ENCODE measurements at places on chromosomes 5 and 9.
A peak's percentile ranks its signal among the peaks of the same experiment; 100 is the strongest.

GRCh38 chr5:98333921-98334320 is 439.5 kb upstream of the RGMB start:
- DNase-seq: no peak

GRCh38 chr5:108642170-108642906 is 105.4 kb upstream of the FER start:
- DNase-seq: peak; percentile 17

DNA sequence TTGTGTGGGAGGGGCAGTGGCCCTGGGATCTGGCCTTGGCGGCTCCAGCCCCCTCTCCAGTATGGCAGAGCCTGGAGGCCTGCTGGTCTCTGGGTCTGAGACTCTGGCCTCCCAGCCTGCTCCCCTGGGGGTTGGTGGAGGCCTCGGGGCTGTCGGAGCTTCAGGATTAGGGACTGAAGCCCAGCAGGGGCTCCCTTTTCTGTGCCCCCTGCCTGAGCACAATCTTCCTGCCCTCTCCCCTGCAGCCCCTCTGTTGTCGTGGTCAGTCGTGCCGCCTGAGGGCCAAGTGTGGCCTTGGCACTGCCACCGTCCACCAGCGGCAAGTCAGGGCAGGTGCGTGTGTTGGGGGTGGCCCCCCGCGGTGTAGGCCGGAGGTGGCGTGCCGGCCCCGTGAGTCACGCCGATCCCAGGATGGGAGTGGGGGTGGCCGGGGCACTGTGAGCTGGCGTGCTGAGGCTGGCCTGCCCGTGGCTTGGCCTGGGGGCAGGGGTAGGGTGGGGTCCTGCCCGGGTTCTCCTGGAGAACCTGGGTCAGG is 53.6 kb downstream of the RXRA start:
- no peak for DNase-seq

DNA sequence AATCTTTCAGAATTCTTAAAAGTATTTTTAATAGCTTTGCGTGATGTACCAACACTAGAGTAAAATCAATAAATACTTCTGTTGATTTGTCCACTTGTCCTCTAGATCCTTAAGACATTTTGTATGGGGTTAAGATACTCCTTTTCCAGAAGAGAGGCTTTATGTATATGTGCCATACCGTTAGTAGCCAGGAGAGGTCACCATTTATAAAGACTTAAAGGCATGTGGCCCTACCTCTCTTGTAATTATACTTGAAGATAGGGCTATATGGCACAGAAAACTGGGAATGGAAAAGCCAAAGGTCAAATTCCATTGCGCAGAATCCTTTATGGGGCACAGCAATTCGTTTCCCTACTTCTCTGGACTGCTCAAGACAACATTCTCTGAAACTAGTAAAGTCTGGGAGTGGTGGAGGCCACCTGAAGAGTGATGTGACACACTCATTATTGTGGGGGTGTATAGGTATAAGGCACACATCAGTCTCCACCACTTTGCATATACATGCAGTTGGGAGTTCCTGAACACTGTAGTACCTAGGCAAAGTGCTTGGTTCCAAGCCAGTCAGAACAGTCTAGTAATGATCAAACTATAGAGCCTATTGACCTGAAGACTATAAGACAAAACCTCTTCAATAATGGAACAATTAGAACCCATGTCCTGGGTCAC is 140.1 kb upstream of the FBXL17 start:
- DNase-seq: no peak

- no peak for DNase-seq
Observed at GRCh38 chr9:112913326-112913725, 22.6 kb upstream of the SLC46A2 start.

DNA sequence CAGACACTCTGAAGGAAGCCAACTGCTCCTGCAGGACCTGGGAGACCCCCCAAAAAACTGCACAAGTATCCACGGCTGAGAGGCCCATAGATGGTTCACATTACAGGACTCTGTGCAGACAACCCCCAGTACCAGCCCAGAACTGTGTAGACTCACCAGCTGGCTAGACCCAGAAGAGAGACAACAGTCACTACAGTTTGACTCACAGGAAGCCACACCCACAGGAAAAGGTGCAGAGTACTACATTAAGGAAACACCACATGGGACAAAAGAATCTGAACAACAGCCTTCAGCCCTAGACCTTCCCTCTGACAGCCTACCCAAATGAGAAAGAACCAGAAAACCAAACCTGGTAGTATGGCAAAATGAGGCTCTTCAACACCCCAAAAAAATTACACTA is 281.2 kb upstream of the RGMB start:
- no peak for DNase-seq

- no peak for DNase-seq
Observed at GRCh38 chr9:113519426-113520108, 56.0 kb downstream of the RGS3 start.

GRCh38 chr9:136735812-136736480 is 6.8 kb downstream of the LCN10 start:
- no peak for DNase-seq

- DNase-seq: no peak
Observed at GRCh38 chr5:165805756-165806155, 2300.3 kb downstream of the MAT2B start.

DNA sequence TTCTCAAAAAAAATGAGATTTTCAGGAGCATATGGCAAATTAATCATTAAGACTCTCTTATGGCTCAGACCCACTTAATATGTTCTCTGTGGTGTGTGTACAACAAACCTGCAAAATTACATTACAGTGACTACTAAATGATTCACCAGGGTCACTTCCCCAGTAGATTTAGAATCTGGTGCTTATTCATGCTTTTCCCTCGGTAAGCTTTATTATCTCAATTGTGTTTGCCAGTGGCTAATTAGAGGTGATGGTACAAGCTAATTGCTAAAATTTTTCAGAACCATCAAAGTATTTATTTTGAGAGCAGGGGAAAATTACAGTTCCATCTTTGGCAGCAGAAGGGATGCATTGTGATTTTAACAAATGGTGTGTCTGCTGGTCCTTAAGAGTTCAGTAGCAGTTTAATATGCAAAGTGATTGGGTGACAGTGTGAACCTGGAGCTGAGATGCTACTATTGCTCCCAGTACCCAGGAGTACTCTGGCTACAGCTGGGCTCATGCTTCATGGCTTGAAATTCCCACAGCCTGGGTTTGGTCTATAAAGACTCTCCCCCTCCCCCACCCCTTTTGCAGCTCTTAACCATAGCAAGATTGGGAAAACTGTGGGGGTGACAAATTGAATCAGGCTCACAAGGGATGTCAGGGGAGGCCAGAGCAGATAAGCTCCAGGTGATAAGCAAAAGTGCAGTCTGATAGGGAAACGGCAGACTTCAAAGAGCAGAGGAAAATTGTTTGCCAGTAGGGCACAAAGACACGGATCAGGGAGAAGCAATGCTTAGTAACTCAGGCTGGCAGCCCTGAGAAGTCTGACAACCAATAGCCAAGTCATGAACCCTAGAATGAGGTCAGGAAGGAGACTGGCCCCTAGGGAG is 92.8 kb upstream of the RAD23B start:
- no peak for DNase-seq

- no peak for DNase-seq
Observed at GRCh38 chr5:82168294-82168693, 109.9 kb downstream of the RPS23 start.

DNA sequence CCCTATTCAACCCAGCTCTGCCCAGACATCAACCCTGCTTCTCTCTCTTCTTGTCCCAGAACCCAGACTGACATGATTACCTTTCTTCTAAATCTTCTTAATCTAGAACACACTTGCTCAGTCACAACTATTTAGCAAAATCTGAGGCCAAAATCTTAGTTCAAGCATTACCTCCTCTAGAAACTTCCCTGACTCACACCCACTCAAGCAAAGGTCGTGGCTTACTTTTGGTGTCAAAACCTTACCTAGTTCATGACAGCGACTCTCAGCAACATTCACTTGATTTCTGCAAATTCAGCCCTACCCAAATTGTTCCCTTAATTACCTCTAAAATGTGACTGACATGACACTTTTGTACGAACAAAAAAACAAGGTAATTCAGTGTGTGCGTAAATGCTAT is 130.2 kb downstream of the TLE1 start:
- no peak for DNase-seq

GRCh38 chr9:114655689-114656088 is 1.9 kb downstream of the TEX53 start:
- DNase-seq: no peak

GRCh38 chr9:72577212-72577753 is 55.9 kb downstream of the TMC1 start:
- no peak for DNase-seq

DNA sequence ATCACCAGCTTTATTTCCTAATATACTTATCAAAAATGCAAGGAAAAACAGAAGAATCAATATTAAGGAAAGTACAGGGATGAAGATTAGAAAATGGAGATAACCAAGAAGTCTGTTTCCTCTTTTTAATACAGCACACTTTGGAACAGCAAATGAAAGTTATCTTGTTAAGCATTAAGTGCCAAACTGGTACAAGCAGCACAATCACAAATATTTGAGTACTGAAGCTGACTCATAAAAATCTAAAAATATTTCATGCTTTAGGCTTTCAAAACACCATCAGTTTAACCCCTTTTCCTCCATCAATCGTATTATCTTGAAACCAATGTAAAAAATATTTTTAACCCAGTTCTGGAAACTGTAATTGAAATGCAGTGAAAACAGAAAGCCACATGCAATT is 2.7 kb downstream of the FBXW11 start:
- DNase-seq: no peak

DNA sequence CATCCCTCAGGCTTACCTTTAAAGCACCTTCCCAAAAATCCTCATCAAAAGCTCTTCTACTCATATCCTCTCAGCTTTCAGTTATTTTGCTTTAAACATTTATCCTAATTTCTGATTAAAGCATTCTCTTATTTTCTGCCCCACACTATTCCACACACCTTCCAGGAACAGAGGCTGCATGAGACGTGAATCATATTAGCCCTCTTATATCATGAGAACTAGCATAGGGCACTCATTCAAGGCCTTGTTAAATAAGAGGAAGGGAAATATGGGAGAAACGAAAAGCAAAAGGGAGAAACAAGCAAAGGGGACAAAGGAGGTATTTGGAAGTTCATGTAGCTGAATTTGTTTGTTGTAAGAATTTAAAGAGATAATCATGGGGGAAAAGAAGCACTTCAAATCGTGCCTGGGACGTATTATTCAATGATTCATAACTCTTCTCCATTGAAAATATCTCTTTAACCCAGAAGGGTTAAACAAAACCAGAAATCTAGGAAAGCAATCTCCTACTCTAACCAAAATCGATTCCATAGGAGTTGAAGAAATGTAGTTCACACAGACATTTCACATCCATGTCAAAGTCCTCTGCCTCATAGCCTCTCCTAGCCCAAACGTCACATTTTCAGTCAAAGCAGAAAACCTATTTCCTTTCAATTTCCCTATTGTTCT is 4.1 kb downstream of the ALDH1A1 start:
- no peak for DNase-seq

- DNase-seq: no peak
Observed at GRCh38 chr5:1655496-1656270, 131.9 kb upstream of the LPCAT1 start.

GRCh38 chr5:51479840-51480239 is 96.6 kb downstream of the ISL1 start:
- no peak for DNase-seq

DNA sequence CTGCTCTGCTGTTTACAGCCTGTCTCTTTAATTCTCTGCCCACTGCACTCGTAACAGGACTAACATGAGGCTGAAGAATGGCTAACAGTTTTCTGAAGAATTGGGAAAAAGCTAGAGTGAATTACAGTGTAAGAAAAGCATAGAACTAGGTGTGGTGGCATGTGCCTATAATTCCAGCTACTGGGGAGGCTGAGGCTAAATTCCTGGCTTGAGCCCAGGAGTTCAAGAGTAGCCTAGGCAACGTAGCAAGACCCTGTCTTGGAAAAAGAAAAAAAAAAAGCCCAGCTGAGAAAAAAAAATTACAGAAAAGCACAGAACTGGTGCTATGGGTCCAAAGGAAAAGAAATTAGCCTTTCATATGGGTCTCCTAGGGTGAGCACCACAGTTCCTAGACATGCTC is 13.9 kb upstream of the UHRF2 start:
- no peak for DNase-seq
